Right lung (tissue), 10 donors: ENCODE measurements at places on chromosomes 6 and 20. TPM values are rescaled to one million over a fixed set of nuclear protein-coding genes. Genes with fewer than 3 reads are reported as not detected.

- peak; percentile 87 for DNase-seq
Measured at GRCh38 chr20:266596-267562, 9.4 kb downstream of the DEFB132 start.

- no peak for DNase-seq
Measured at GRCh38 chr20:14716351-14716801, 379.0 kb upstream of the FLRT3 start.

- no peak for DNase-seq
Measured at GRCh38 chr6:170073846-170074245, 217.0 kb downstream of the DLL1 start.

- DNase-seq, result no peak
Measured at GRCh38 chr6:106473812-106474211, 113.3 kb downstream of the CRYBG1 start.

TFAP2B gene
- not detected for polyA plus RNA-seq

RIN2 gene
- polyA plus RNA-seq, result 26.5 TPM

ULBP3 gene
- polyA plus RNA-seq, result 9.0 TPM

ESR1 gene
- 1.5 TPM for polyA plus RNA-seq
